ENCODE measurements at places on chromosomes 6 and 20.
A peak's percentile ranks its signal among the peaks of the same experiment; 100 is the strongest.

DNA sequence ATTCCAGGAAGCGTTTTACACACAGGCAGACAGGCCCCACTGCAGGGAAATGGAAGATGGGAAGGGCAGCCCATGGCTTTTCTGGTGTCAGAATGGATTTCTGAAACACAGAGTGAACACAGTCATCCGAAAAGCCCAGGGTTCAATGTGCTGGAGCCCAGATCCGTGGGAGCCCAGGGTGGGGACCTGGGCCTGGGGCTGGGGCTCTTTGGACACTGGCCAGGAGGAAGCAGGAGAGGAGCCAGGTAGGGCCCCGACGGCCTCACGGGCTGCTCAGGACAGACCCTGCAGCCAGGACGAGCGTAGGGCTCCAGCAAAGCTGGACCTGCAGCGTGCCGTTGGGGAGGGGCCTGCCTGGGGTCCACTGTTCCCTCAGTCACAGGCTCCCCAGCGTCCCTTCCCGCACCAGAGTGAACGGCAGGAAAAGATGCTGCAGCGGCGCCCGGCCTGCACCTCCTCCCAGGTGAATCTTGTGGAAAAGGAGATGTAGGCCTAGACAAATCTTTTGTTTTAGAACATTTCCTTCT lies 24.3 kb upstream of the LSM14B start:
- DNase-seq, result no peak

DNA sequence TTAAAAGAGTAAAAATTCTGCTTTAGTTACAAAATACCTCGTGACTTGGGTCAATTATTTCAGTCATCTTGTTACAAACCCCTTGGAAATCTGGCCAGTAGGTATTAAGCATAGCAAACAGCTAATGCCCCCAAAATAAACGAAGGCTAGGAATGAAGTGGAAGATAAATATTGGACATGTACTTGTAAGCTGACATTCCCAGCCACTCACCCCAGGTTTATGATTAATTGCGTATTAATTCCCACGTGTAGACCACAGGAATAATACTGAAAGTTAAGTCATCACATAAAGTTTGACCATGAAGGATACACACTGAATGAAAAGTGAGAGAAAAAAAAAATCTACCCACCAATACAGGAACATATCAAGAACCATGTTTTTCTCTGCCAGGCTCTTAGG lies 936.5 kb upstream of the ADGRB3 start:
- no peak for DNase-seq

- no peak for DNase-seq
These were observed 102.0 kb downstream of the ADGRB3 start for GRCh38 chr6:68737061-68737460.

GRCh38 chr6:76230711-76231110 lies 158.2 kb upstream of the IMPG1 start:
- peak; percentile 9 for DNase-seq

GRCh38 chr20:62132421-62132820 lies 10.1 kb downstream of the LSM14B start:
- DNase-seq, result no peak

DNA sequence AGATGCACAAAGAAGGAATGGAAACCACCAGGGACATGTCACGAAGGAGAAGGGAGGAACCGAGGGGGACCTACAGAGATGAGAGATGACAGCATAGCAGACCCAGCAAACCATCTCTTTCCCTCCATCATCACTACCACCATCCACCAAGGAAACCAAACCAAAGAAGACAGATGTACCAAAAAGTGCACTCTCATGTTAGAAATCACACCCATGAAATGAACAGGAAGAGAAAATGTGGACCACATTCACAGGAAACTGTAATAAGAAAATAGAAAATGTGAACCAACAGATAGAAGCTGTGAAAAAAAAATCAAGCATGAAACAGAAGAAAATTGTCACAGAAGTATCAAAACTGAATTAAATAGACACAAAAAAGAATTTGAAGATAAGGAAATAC lies 672.7 kb downstream of the QKI start:
- no peak for DNase-seq

GRCh38 chr6:167796192-167796981 lies 30.3 kb upstream of the AFDN start:
- DNase-seq, result no peak

DNA sequence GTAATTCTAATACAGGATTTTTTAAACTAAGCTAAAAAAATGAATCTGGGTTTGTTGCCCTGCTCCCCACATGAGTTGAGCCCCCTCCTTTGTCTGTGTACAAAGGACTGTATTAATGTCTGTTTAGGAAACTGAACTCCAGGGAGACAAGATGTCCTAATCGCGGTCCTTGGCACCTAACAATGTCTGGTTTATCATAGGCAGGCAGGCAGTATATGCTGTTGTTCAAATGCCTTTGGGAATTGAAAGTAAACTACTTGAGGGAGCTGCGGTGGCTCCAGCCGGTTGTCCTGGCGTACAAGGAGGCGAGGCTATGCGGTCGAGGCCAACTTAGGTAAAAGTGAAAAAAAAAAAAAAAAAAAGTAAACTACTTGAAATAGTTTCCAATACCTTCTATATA lies 98.5 kb downstream of the TULP4 start:
- no peak for DNase-seq

- DNase-seq, result no peak
These were observed 134.9 kb downstream of the MMUT start for GRCh38 chr6:49328051-49328744.

GRCh38 chr6:30814146-30815040 lies 69.9 kb upstream of the DDR1 start:
- DNase-seq, result no peak

DNA sequence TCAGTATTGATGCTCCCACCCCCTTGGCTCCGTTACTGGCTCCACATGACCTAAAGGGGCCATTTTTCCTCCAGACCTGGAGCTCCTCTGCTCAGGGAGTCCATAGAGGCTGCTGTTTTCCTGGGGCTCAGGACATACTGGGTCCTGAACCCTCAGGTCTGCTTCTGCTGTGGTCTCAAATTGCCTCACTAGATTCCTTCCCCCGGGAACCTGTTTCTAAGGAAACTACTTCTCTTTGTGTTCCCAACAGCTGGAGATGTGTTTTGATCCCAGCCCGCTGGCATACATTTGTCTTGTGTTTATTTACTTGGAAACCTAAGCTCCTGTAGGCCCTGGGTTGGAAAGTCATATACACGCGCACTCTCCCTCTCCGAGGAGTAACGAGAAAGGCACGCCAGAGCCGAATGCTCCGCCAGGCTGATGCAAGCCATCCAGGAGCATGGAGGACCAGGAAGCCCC lies 222.8 kb downstream of the UST start:
- DNase-seq, result no peak

GRCh38 chr6:24951811-24952299 lies 16.1 kb upstream of the RIPOR2 start:
- DNase-seq, result no peak

DNA sequence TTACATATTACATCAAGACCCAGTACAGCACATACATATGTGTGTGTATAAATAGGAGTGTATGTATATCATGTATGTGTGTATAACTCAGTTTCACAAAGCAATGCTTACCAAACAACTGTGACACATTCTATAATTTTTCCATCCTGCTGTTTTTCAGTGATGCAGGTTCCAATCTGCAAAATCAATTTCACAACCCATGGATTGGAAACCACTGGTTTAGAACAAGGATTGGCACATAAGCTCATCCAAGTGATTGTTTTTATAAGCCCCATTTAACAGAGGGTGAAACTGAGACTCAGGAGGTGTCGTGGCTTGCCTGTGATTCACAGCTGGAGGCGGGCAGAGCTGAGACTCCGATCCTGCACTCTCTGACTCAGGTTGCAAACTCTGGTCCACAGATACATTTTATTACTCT lies 158.2 kb downstream of the ZMYND8 start:
- DNase-seq, result no peak

DNA sequence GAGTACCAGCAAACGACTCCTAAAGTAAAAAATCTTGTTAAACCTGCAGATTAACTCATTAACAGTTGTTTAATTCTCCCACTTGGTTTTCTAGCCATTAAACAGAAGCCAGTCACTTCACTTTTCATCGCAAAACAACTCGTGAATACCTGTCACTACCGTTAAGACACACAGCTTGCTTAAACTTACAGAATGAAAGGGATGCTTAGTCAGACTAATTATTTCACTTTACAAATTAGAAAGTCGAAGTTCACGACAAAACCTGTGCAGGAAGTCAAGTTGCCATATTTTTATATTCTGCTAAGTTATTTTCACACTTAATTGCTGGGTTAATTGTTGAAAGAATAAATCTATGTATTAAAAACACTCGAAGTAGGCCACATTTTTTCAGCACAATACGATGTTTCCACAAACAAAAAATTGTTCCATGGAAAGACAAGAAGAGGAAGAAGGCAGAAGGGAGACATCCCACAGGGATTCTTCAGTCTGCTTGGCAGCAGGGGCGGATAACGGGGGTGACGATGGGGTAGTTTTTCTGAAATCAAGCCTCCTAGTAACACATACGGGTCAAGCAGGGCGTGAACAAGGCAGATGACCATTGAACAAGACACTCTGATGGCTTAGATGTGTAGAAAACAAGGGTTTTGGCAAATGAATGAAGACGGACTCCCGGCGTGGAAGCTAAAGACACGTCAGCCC lies 933 bp downstream of the SSR1 start:
- DNase-seq, result no peak

DNA sequence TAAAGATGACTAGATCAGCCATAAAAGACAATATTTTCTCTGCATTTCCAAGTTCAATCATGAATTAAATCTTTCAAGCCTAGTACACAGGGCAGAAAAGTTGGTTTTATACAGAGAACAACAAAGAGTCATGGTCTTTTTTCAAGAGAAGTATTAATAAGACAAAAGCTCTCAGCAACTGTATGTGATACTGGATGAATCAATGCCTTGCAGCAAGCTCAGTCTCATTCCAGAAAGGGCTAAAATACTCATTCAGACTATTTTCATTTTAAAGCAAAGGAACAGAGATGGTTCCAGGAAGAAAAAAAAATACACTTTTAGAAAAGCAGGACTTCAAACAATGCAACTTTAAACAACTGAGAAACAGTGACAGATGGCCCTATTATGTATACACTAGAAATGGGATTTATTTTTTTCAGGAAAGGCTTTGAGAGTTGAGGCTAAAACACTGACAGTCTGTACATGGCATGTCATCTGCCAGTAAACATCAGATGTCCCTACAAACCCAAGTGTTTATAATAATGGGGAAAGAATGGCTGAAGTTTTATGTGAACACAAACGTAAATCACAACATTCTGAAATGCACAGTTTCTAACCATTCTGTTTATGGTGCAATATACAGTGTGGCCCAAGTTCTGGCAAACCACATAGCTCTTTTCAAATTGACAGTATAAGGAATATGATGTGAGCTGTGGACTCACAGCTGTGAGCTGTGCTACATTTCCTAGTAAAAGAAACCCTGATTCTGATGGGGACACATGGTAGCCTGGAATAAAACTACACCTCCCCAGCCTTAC lies 114.3 kb upstream of the DST start:
- no peak for DNase-seq

DNA sequence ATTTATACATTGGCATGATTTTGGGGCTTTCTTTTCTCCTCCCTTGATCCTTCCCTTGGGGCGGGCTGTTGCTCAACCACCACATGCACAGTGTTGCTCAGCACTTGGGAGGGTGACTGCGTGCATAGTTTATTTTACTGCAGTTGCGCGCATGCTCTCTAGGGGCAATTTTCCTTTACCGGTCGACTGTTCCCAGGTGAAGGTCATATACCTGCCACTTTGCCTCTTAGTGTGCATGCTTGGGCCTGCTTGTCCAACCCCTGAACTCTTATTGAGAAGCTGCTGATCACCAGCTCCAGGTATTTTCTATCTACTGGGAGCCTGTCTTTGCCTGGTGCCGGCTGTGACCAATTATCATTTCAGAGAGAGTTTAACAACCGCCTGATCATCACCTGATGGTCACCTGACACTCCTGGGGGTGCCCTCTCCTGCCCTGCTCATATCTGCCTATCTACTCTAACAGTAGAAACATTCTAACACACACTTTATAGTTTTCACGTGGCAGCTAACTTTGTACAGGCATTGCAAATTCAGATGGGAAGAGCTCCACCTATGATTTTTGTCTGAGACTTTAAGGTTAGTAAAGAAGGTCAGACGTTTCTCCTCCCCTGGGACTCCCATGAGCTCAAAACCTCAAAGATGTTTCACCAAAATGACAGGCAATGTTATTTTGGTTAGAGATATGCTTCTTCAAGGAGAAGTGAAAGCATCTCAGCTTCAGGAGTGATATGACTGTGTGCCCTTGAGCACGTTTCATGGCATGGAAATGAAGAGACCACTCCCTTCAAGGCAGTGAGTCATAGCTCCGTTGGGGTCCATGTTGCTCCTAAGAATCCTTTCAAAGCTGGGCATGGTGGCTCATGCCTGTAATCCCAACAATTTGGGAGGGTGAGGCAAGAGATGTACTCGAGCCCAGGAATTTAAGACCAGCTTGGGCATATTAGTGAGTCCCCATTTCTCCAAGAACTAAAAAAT lies 227.5 kb upstream of the MYLIP start:
- no peak for DNase-seq

DNA sequence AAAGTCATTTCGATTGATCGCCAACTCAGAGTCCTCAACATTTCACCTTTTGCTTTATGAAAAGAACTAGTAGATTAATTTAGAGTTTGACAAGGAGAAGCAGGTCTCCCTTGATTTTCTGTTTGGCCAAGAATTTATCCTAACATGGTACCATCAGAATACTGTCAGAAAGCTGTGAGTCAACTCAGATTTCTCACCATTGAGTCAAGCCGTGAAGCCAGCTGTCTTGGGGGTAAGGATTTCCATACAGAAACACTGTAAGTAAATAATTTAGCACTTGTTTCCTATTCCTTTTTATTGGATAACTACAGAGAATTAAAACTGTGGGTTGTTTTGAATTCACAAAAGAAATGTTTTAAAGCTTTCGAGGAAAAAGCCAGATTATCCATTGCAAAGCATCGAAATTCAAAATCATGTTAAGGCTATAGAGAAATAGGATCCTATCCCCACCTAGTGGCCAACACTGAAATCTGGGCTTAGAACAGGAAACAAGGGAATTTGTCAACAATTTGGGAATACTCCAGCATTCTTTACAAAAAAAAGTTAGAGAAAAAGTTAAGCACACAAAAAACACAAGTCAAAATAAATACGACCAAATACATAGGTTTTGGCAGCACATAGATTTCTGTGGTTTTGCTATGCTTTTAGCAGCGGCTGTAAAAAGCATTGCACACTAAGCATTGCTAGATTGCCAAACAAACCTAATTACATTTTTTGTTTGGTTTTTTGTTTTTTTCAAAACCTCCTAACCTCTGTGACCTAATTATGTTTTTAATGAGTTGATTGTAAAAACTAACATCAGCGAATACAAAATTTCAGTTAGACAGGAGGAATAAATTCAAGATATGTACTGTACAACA lies 44.2 kb downstream of the COL11A2 start:
- no peak for DNase-seq

Measured in iPS DF 6.9 (cell line).